ENCODE measurements at places on chromosomes 3 and 15. TPM values are rescaled to one million over a fixed set of nuclear protein-coding genes. Genes with fewer than 3 reads are reported as not detected.

CHRD gene
- 16.1 TPM for total RNA-seq

SCAANT1 gene
- total RNA-seq, result not detected

LDHAL6B gene
- not detected for total RNA-seq

CIB1 gene
- 49.0 TPM for total RNA-seq

RRP9 gene
- total RNA-seq, result 20.7 TPM

RSRC1 gene
- 33.1 TPM for total RNA-seq

ZNF660 gene
- total RNA-seq, result 2.7 TPM

LSAMP gene
- total RNA-seq, result 2.0 TPM

USF3 gene
- total RNA-seq, result 26.6 TPM

GOLGA6B gene
- not detected for total RNA-seq

LCMT2 gene
- 5.8 TPM for total RNA-seq

LRTM1 gene
- total RNA-seq, result not detected

DUOXA2 gene
- total RNA-seq, result 0.52 TPM

RHOV gene
- total RNA-seq, result not detected

DUOX2 gene
- under 0.01 TPM for total RNA-seq

A4GNT gene
- not detected for total RNA-seq

TRH gene
- not detected for total RNA-seq

CDC25A gene
- 0.33 TPM for total RNA-seq

ATP8B4 gene
- 6.3 TPM for total RNA-seq

GOLGA8A gene
- total RNA-seq, result 13.2 TPM

VGLL3 gene
- 45.6 TPM for total RNA-seq

CISH gene
- 3.4 TPM for total RNA-seq

GOLGA8Q gene
- total RNA-seq, result 0.98 TPM

GNAT1 gene
- not detected for total RNA-seq

GOLGA8J gene
- not detected for total RNA-seq

IGDCC3 gene
- 0.17 TPM for total RNA-seq

POU1F1 gene
- not detected for total RNA-seq

CLDN18 gene
- total RNA-seq, result 0.40 TPM

KBTBD13 gene
- not detected for total RNA-seq

SERINC4 gene
- total RNA-seq, result not detected

CCDC12 gene
- 37.3 TPM for total RNA-seq

PLA2G4D gene
- total RNA-seq, result not detected

P2RY13 gene
- total RNA-seq, result 1.1 TPM

CTDSPL2 gene
- total RNA-seq, result 28.8 TPM

SUSD5 gene
- total RNA-seq, result 1.5 TPM

SLITRK3 gene
- total RNA-seq, result 29.3 TPM

ARPIN gene
- total RNA-seq, result 19.9 TPM

XXYLT1 gene
- 8.8 TPM for total RNA-seq

ECE2 gene
- 0.42 TPM for total RNA-seq

PAQR9 gene
- total RNA-seq, result not detected

ZNF80 gene
- total RNA-seq, result not detected

IL16 gene
- 24.9 TPM for total RNA-seq

DISP2 gene
- 0.34 TPM for total RNA-seq

PLSCR5 gene
- total RNA-seq, result not detected

KNG1 gene
- not detected for total RNA-seq

HACD3 gene
- 24.9 TPM for total RNA-seq

SLC4A7 gene
- total RNA-seq, result 20.3 TPM

BTD gene
- total RNA-seq, result 39.0 TPM

NOX5 gene
- under 0.01 TPM for total RNA-seq

ATXN7 gene
- total RNA-seq, result 20.9 TPM

SPTSSB gene
- total RNA-seq, result not detected

TEX55 gene
- not detected for total RNA-seq

MST1R gene
- total RNA-seq, result 3.1 TPM

TNFAIP8L3 gene
- 13.4 TPM for total RNA-seq

HRG gene
- total RNA-seq, result not detected

GOLGA8O gene
- total RNA-seq, result not detected

Data from esophagus muscularis mucosa (tissue), 4 donors.